Umbilical cord (tissue), 2 donors: ENCODE measurements at places on chromosomes 12 and 14.

DNA sequence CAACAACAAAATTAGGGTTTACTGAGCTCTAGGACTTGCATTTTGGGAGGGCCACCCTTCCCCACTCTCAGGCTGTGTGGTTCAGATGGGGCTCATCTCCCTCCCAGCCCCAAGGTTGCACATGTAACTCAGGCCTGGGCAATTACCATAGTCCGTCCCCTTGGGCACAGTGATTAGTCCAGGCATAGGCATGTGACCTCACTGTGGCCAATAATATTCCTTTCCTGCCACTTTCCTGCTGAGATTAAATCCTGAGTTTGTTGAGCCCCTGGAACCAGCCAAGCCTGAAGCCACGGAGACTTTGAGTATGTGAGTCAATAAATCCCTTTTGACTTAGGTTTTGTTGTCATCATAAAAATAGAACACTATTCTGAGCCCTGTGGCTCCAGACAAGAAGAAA is 113.0 kb downstream of the AACS start:
- no peak for DNase-seq

- peak; percentile 53 for DNase-seq
These were observed 544 bp downstream of the ABCD4 start for GRCh38 chr14:74302152-74302628.

DNA sequence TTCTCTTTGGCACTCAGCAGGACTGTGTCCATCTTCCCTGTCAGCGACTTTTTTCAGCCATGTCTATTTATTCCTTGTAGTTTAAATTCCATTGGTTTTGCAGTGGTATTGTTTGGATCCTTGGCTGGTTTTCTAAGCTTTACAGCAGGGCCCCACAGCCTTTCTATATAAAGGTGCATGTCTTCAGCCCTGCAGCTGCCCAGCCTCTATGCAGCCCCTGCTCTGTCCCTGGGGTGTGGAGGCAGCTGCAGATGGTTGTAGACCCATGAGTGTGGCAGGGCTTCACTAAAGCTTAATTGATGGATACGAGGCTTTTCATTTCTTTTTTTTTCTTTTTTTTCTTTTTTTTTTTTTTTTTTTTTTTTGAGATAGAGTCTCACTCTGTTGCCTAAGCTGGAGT is 29.7 kb downstream of the SFSWAP start:
- no peak for DNase-seq

- DNase-seq: no peak
These were observed 1.1 kb upstream of the SDSL start for GRCh38 chr12:113420996-113421595.

DNA sequence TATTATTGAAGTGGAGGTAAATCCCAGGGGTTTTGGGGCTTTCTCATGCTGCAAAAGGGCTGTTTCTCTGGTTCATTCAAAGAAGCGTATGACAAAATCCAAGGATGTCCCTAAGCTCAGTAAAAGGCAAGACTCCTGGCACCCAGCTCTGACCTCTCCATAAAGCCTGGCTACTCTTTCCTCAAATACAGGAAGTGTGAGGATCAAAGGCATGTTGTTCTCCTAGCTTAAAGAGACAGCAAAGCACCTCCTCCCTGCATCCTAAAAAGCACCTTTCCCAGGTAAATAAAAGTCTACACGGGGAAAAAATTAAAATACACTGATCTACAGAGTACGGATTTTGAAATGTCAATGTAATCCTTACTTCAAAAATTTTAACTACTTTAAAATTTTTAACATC is 118.6 kb downstream of the LMNTD1 start:
- DNase-seq: no peak

DNA sequence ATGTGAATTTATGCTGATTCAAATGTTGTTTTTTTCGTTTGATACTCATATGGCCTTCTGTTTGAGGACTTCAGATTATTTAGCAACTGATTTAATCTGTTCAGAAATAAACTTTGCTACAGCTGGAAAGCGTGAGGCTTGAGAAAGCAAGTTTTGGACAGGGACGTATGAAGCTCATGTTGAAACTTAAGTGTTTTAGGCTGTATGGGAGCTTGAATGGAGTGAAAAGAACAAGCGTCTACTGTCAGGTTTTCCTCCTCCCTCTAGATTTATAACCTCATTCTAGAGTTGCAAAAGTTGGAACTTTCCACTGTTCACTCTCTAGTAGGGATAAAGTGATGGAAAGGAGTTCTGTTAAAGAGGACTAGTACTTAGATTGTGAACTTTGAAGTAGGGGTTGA is 1.0 kb downstream of the PRPF39 start:
- peak; percentile 59 for DNase-seq

- DNase-seq: no peak
These were observed 41.3 kb downstream of the WNK1 start for GRCh38 chr12:793711-794110.

- no peak for DNase-seq
These were observed 107.1 kb downstream of the LGMN start for GRCh38 chr14:92641306-92641705.

DNA sequence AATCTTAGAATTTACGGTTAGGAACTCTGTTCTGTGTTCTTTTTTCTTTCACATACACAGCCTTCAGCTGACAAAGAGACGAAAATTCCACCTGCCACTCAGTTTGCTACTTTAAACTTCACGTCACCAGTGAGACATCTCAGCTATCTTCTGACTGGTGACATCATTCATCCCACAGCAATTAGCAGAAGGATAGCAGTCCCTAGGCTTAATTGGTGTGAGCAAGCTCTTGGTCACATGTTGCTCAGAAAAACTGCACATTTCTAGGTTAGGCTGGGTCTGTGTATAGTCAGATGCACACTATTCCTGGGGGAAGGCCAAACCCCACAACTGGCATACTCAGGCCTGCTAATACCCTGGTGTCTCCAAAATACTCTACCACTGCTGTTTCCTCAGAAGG is 23.9 kb downstream of the SLC7A7 start:
- DNase-seq: peak; percentile 93

- DNase-seq: no peak
These were observed 20.2 kb downstream of the FGD4 start for GRCh38 chr12:32419520-32419960.

GRCh38 chr12:69151254-69151764 is 88.1 kb upstream of the CPSF6 start:
- no peak for DNase-seq

DNA sequence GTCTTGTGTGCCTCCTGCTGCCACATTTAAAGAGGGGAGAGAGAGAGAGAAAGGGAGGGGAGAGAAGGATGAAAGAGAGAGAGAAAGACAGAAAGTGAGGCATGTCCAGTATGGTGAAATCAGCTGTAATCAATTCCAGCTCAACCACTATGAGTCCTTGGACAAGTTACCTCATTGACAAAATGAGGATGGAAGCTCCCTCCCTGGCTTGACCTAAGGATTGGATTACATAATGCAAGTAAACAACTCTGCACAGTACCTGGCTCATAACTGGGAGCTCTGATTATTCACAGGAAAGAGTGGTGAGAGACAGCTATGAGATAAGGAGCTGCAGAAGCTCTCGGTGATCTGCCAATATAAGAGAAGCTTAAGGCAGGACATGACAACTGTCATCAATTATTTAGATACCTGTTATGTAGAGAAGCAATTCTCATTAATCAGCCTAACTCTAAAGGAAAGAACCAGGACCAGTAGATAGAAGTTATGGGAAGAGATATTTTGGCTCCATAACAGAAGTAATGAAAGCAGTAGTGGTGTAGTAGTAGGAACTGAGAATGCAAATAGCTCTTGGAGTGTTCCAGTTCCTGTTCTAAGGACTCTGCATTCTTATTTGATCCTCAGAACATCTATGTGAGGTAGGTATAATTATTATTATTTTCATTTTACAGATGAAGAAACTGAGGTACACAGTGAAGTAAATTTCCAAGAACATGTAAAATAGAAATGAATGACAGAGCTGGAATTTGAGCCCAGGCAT is 791.6 kb downstream of the DIO2 start:
- no peak for DNase-seq

DNA sequence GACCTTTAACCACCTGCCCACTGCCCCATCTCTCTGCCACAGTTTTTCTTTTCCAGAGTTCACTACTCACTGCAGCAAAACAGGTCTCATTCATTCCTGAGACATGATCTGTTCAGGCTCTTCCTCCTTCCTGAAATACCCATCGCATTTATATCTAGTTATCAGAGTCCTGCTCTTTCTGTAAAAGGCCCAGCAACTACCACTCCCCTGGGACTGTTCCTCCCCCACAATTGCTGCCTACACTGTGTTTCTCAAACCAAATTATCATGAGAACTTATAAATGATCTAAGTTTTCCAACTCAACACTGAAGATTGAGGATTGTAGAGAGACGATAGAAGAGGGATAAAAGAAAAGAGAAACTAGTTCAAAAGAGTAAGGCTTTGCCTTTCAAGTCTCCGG is 40.8 kb upstream of the EPS8 start:
- no peak for DNase-seq

DNA sequence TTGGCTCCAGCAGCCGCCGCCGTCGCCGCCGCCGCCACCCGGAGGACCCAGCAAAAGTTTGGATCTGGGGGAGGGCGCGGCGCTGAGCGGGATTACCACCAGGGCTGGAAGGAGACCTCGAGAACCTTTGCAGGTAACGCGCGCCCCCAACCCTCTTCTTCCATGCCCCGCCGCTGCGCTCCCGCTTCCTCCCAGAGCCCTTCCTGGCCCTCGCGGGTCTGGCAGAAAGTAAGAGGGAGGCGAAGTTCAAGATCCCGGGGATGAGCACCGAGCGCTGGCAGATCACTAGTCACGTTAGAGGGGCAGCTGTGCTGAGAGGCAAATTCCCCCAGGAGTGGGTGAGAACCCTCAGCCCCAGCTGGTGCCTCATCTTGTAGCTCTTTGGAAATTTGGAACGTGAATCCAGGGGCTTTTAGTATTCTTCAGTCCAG is 3.9 kb downstream of the FLRT2 start:
- DNase-seq: peak; percentile 41

GRCh38 chr12:83827860-83828259 is 1084.7 kb downstream of the SLC6A15 start:
- no peak for DNase-seq

GRCh38 chr12:46179693-46180452 is 89.0 kb downstream of the SLC38A1 start:
- DNase-seq: no peak

DNA sequence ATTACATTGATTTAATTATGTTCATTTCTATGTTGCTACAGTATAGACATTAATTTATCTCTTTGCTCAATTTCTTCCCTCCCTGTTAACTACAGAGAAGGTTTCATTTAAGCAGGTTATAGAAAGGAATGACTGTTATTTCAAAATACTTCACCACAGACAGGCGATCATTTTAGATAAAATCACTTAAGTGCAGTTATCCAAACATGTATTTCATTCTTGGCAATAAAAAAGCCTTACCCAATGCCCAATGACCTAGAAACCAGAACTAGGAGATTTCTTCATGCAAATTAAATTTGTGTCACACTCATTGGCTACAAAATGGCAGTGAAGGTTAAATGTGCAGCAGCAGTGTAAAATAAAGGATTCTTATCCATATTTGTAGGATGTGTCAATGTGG is 266.4 kb downstream of the KCNH5 start:
- DNase-seq: no peak

DNA sequence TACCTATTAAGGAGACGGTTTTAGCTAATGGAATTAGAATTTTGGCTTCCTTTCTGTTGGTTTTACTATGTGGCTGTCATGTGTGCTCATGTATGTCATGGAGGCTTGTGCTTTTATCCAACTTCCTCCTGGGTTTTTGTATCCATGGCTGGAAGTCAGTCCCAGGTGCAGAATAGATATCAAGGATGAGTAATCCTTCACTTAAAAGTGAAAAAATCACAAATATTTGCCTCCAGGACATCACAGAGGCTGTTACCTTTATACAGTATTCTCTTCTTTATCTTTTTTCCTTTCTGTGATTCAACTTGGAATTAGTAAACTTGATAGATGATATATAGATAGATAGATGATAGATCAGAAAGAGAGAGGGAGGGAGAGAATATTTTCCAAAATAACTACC is 706.8 kb downstream of the GALC start:
- no peak for DNase-seq

DNA sequence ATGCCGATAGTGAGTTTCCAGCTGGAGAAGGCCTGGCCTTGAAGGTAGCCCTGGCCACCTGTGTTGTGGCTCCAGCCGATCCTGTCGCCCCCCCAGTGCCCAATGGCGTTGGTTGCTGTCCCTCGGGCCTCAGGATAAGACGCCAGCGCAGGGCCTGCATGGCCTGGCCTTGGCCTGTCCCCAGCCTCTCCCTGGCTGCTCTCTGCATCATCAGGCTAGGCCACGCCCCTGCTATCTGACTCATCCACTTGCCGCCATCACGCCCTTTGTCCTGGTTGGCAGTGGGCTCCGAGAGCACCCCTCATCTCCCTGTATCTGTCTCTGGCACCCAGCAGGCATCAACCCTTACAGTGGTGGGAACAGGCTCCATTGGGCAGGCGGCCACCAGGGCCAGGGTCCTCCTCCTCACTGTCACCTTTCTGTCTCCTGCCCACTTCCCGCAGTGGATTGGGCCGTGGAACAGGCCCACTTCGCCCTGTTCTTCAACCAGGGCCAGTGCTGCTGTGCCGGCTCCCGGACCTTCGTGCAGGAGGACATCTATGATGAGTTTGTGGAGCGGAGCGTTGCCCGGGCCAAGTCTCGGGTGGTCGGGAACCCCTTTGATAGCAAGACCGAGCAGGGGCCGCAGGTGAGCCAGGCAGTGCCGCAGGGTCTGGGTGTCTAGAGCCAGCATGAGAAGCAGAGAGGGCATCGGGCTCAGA is 25.6 kb downstream of the ALDH2 start:
- DNase-seq: no peak

GRCh38 chr14:53742233-53742620 is 214.4 kb downstream of the BMP4 start:
- no peak for DNase-seq

DNA sequence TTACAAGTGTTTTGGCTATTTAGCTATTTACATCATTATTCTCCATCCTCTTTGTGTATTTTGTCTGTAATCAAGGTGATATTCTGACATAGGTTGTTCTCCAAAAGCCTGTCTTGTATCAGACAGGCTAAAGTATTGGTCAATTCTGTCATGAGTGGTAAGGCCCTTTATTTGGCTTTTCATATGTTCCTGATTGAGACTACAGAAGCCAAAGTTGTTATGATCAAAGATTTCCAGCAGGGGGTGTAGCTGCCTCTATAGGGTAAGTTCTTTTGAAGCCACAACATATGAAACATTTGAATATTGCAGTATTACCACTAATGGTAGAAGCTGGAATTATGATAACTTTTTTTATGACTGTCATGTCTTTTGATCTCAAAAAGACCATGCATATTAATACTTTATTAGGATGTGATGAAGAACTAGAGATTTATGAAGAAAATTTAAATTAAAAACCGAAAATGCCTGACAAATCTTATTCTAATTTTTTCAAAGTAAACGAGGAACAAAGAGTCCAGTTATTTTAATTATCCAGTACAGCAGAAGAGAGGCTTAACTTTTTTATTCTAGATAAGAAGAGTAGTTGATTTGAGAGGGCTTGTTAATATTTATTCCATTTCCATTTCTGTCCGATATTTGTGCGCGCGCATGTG is 3.4 kb upstream of the ARHGAP5 start:
- peak; percentile 74 for DNase-seq

- DNase-seq: no peak
These were observed 191.2 kb upstream of the PELI2 start for GRCh38 chr14:55927028-55927427.

DNA sequence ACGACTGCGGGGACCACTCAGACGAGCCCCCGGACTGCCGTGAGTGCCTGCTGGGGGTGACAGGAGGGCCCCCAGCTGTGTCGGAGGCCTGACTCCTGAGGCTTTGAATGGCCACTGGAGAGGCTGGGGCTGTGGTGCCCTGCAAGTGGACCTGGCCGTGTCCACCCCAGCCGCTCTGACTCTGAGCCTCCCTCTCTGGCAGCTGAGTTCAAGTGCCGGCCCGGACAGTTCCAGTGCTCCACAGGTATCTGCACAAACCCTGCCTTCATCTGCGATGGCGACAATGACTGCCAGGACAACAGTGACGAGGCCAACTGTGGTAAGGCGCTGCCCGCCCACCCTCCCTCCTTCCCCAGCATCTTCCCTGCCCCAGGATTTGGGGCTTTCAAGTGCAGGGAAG is 16.1 kb upstream of the NXPH4 start:
- DNase-seq: no peak
